ENCODE measurements at places on chromosomes 2 and 18. TPM values are rescaled to one million over a fixed set of nuclear protein-coding genes. Genes with fewer than 3 reads are reported as not detected.

DNA sequence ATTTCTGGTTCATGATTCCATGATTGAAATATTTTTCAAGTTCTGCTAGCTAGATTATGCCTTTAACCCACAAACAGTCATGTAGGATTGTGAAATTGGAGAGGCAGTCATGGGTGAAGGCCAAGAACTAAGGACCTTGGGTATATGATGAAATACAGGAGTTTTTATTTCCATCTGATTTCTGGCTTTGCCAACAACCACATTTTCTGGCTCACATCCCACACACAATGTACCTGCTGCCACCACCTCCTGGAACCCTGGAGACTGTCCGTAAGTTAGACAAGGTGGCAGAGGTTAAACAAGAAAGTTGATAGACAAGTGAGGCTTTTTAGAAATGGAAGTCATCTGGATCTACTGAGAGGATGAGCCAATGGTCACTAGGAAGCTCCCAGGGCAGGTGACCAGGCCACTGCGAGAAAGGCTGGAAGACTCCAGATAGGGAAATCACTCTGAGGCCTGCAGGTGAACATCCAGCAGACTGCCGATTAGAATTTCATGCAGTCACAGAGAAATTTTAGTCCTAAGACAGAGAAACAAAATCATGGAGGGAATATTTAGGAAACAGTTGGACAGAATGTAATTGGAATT is 402.0 kb downstream of the ALK start:
- DNase-seq, result no peak

DNA sequence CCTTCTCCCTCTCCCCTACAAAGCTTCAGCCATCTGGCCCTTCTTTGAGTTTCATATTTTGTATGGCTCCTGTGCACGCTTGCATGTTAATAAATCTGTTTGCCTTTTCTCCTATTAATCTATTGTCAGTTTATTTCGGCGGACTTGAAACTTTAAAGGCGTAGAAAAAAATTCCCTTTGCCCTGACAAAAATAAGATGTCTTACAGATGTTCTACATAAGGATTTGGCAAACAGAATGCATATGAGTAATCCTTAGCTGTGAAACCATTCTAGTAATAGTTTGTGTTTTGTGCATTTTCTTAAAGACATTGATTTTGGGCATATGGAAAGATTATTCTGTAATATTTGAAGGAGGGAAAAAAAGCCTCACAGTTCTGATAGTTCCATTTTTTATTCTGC is 15.0 kb upstream of the BMPR2 start:
- DNase-seq, result peak; percentile 56

GRCh38 chr18:4455113-4455811 is at the start of gene DLGAP1:
Gene DLGAP1 (minus strand): TSS chr18:4455307.
- DNase-seq, result peak; percentile 54

DNA sequence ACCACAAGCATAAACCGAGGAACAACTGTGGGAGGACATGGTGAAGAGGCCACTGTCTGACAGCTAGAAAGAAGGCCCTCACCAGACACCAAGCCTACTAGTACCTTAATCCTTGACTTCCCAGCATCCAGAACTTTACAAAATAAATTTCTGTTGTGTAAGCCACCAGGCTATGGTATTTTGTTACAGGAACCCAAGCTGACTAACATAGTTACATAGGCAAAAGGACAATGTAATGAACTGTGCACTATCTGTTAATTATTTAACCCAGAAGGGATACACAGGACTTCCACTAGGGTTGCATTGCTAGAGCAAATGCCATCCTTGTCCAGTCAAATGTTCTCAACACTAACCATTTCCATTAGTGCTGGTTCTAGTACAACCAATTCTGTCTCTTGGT is 47.7 kb upstream of the DOK6 start:
- DNase-seq, result no peak

DNA sequence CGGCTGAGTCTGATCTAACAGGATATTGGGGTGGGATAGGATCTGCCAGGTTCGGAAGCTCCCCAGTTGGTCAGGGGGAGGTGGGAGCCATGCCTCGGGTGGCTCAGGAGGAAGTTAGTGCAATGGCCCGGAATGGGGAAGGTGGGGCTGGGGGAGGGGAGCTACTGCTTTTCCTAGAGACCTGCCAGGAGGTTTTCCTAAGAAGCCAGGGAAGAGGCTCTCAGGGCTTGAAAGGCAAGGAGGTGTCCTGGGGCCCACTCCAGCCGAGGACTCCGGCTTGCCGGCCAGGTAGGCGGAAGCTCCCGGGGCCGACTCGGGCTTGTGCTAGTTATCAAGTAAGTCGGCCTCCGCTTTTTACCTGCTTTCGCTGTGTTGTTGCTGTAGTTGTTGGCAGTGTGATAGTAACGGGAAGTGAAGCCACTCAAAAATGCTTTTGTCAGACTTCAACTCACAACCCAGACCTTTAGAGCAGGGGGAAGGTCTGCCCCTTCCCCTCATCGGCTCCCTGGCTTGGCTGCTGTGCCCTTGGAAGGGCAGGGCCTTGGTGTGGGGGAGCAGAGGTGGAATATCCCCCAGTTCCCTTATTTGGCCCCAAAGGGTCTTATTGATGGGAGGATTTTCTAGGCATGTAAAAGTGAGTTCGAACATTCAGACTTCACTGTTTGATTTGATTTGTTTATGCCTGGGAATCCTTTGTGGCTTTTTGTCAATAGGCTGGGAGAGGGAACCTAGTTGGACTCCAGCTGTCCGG is 5.4 kb downstream of the GDF7 start:
- DNase-seq, result no peak

DNA sequence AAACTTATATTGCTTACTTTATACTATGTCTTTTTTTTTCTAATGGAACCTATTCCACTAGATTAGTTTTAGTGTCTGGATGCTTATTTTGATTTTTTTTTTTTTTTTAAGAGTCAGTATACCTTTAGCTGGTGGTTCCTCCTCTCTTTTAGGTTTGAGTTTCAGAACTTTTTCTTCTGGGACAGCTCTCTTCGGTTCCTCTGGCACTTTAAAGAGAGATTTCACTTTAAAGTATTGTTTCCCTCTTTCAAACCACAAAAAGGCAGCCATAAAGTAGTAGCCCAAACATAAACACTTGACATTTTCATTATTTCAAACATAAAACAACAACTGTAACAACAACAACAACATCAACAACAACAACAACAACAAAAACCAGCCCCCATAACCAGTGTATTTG is 123.3 kb downstream of the TTN start:
- no peak for DNase-seq

GRCh38 chr2:135590619-135591260 is 59.5 kb downstream of the R3HDM1 start:
- no peak for DNase-seq

- DNase-seq, result no peak
Measured at GRCh38 chr2:26017464-26018183, 16.3 kb upstream of the RAB10 start.

GRCh38 chr2:119431155-119431975 is at the start of gene TMEM37:
Gene TMEM37 (plus strand): TSS chr2:119431854. CDS start chr2:119431904, 50 bp downstream.
- DNase-seq, result peak; percentile 86

DNA sequence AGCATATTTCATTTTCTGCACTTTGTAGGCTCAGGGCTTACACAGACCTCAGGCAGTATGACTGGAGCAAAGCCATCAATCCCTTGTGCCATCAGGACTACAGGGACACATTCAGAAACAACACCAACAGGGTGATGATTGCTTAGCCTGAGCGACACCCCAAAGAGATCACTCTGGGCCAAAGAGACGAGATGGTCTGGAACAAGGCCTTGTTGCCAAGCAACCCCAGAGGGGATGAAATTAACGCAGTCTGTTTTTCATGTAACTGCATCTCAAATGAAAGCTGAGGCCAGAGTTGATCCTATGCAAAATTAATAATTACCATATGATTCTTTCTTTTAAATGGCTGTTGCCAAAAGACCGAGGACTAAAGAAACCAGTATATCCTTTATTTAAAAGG is 20.2 kb upstream of the B3GNT2 start:
- DNase-seq, result no peak

DNA sequence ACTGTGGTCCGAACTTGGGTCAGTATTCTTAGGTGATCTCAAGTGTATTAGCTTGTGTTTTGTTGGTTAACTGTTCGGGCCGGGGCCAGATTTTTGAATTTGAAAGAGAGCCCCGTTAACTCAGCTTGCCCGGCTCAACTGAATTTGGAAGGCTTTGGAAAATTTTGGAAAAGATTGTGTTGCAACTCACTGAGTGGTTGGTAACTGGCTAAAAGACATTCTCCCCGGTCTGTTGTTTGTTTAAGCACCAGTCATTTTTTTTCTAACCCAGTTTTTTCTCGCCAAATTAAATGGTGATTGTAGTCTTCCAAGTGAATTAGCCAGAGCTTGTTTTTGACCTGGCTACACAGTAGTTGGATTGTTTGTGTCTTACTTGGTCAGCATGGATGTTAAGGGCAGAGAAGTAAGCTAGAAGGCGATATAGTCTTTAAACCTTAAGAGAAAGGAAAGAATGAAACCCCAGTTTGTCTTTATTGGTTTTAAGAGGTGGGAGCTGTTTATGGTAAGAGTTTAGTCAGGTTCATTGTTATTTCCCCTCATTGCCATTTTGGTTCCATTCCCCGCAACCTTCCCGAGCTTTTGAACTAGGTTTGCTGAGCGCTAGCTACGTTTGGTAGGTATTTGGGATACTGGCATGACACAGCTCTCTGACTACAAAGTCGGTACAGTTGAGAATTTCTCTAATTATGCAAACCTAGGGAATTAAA is 2.4 kb downstream of the MAP4K4 start:
- DNase-seq, result no peak

- DNase-seq, result no peak
Measured at GRCh38 chr2:96554293-96555145, 18.0 kb downstream of the ARID5A start.

GRCh38 chr2:8624855-8625398 is 56.9 kb upstream of the ID2 start:
- DNase-seq, result no peak

- DNase-seq, result no peak
Measured at GRCh38 chr18:51020536-51020935, 9.5 kb upstream of the SMAD4 start.

- no peak for DNase-seq
Measured at GRCh38 chr2:225989809-225990208, 590.3 kb downstream of the NYAP2 start.

DNA sequence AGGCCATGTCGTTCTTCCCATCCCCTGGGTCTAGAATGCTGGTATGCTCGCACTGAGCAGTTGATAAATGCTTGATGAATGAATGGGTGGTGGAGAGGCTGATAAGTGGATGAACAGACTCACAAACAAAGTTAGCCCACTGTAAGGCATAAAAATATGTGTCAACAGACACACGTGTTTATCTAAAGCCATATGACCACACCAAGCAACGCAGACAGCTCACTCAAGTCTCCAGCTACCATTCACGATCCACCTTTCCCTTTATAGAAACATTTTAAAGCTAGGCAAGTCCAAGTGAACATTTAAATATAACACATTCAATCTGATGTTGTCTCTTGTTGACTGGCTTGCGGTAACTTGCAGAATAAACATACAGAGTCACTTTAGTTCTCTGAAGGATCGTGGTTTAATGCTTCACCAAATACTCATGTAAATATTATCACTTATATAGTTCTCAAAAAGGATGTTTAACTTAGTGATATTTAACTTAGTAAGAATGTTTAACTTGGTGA is 105.5 kb downstream of the NOL10 start:
- peak; percentile 26 for DNase-seq

GRCh38 chr18:3236470-3236869 is 11.1 kb upstream of the MYL12A start:
- no peak for DNase-seq

GRCh38 chr2:169038338-169038757 is 7.2 kb upstream of the ABCB11 start:
- DNase-seq, result no peak

- DNase-seq, result no peak
Measured at GRCh38 chr2:96788442-96789244, 27.4 kb upstream of the CNNM3 start.

DNA sequence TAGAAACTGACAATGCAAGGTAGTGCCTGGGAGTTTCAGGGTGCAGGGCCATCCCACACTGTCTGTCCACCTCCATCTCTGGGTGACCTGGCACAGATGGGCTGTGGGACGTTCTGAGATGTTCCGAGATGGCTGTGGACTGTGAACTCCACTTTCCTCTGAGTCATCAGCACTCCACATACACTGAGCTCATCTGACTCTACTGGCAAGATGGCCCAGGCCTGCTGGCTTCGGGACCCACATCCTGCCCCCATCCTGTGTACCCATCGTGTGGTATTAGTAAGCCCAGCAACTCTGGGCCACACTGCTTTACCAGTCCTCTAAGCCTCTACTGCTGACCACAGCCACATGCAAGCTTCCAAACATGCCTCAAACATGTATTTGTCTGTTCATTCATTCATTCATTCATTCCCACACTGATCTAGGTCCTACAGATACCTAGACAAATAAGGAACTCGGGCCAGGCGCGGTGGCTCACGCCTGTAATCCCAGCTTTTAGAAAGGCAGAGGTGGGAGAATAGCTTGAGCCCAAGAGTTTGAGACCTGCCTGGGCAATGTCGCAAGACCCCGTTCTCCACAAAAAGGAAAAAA is 124.8 kb upstream of the CXCR4 start:
- DNase-seq, result no peak

The INHA gene
- 0.65 TPM for polyA plus RNA-seq

The LRPPRC gene
- polyA plus RNA-seq, result 103 TPM

The RAD51AP2 gene
- polyA plus RNA-seq, result 0.84 TPM

The KCNIP3 gene
- polyA plus RNA-seq, result 10.0 TPM

The TLX2 gene
- polyA plus RNA-seq, result not detected

The NEB gene
- 11.7 TPM for polyA plus RNA-seq

The CYS1 gene
- 11.3 TPM for polyA plus RNA-seq

The ZSWIM2 gene
- polyA plus RNA-seq, result not detected

The HJURP gene
- 15.4 TPM for polyA plus RNA-seq

The GRHL1 gene
- 4.0 TPM for polyA plus RNA-seq

The MAPK4 gene
- 2.1 TPM for polyA plus RNA-seq

The MROH2A gene
- polyA plus RNA-seq, result 1.3 TPM

The DUSP19 gene
- polyA plus RNA-seq, result 5.3 TPM

The SPHKAP gene
- polyA plus RNA-seq, result 2.1 TPM

The CTLA4 gene
- polyA plus RNA-seq, result 0.21 TPM
